ENCODE measurements at places on chromosomes 1 and 21.

GRCh38 chr1:23895082-23895481 lies 18.1 kb downstream of the CNR2 start:
- DNase-seq = no peak

GRCh38 chr1:41728403-41729202 lies 190.1 kb downstream of the HIVEP3 start:
- DNase-seq = peak; percentile 87

DNA sequence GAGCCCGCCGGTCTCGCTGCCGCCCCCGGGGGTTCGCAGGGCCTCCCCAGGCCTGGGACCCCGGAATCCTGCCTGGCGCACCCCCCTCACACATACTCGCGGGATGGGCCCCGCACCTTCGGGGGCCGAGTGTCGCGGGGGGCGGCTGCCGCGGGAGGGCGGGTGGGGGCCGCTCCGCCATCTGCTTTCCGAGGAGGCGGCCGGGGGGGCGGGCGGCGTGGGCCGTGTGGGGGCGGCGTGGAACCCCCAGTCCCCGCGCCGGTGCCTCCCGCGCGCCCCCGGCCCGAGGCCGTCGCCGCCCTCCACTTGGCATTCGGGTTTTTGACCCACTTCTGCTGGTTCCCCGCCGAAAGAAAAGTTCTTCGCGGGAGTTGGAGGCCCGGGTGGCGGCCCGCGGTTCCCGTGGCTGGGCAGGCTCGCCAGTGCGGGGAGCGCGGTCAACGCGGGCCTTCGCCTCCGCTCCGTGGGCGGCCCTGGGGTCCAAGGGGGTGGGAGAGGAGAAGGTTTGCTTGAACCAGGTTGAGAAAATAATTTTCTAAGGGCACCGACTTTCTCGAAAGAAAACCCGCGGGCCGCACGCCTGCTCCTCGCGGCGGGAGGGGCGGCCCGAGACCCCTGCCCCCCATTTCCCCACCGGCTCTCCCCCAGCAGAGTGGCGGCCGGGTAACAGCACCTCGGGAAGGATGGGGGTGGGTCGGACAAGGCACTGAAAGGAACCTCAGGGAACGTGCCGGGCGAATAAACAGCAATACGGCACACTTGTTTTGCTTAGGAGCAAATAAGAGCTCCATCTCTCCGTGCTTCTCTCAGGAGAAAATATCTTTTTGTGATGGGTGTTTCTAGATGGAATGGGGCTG lies 1.6 kb downstream of the PHF13 start:
- peak; percentile 65 for DNase-seq

- DNase-seq = no peak
These were observed 128.5 kb downstream of the ZNF281 start for GRCh38 chr1:200281201-200281835.

GRCh38 chr1:81617308-81617967 lies 183.3 kb upstream of the ADGRL2 start:
- DNase-seq = no peak

DNA sequence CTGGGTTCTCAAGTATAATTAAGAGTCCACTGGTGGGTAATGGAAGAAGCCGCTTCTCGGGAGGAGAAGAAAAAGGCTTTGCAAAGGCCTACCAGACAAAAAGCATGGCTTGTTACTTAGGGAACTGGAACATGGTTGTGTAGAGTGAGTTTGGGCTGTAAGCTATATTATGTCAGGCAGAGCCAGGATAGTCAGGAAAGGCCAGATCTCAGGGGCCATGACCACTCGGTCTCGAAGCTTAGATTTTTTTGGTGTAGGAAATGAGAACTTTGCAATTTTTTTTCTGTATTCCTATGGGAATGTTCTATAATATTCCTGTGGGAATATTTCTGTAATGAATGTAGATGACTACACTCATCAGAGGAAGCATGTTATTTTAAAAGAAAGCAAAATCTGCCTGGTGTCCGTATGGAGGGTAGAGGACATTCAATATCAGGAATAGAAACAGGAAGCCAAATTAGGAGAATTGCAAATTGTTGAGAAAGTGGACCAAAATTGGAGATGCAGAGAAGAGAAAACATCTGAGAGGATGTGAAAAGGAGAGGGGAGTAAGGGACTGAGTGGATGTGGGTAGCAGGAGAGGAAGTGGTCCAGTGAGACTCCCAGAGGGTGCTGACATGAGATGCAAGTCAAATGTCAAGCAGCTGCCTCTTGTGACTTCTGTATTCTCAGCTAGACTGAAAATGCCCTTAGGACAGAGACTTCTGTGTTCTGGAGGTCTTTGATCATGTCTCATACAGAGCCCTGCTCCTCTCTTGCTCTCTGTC lies 45.2 kb upstream of the HAO2 start:
- DNase-seq = peak; percentile 71

DNA sequence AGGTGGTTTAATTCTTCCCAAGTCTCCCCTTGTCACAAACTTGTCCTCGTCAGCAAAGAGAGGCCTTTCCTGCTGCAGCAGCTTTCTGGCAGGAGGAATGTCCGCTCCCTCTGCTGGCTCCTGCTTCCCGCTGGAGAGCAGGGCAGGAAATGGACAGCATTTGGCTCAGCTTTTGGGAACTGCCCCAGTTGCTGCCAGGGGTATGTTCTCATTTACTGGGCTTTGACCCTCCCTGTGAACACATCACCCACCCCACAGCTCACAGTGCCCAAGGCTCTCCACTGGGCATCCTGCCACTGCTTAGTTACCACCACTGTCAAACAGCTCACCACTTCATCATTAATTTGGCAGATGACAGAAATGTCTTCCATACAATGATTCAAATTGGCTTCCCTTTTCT lies 75.4 kb downstream of the MRPL37 start:
- DNase-seq = no peak

DNA sequence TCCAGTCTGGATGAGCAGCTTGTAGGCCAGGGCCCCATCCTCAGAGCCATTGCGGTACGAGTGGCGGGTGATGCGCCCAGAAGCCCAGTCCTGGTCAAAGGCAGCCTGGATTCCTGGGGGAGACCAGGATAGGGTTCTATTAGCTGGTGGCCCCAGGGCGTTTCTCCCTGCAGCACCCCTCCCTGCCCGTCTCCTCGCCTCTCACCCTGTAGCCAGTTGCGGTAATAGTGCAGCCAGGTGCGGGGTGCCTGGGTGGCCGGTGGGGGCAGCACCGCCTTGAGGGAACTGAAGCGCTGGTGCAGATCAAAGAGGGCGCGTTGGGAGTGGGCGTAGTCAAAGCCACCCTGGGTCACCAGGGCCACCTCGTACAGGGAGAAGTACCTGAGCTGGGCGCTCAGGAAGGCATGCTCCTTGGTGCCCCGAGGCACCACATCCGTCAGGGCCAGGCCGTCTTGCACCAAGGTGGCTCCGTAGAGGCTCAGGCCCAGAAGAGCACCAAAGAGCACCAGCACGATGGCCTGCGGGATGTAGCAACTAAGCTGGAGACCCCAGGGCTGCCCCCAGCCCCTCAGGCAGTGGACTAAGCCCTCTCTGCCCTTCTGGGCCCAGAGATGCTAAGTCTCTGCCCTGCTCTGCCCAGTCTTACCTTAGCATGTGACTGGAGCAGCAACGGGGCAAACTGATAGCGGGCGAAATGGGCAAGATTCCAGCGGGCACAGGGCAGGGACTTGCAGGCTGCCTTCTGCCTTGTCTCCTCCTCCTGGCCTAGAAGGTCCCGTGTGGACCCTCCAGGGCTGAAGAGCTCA lies 15.7 kb downstream of the PTCH2 start:
- no peak for DNase-seq

- DNase-seq = no peak
These were observed 74.2 kb downstream of the ST3GAL3 start for GRCh38 chr1:43781574-43781973.

DNA sequence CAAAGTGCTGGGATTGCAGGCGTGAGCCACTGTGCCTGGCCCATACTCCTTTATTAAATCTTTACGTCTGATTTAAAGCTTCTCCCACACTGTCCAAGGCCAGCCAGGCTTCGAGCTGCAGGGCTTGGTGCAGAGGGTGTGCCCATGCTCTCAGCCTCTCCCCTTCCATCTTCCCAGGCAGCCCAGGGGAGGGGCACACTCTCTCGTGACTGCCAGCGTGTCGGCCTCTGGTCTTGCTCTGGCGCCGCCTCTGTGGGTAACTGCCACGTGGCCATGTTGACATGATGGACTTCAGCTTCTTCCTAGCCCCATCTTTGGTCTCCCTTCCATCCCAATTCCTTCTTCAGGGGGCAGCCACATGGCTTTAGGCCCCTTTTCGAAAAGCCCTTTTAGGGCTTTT lies 4.7 kb downstream of the GPR137B start:
- DNase-seq = no peak

DNA sequence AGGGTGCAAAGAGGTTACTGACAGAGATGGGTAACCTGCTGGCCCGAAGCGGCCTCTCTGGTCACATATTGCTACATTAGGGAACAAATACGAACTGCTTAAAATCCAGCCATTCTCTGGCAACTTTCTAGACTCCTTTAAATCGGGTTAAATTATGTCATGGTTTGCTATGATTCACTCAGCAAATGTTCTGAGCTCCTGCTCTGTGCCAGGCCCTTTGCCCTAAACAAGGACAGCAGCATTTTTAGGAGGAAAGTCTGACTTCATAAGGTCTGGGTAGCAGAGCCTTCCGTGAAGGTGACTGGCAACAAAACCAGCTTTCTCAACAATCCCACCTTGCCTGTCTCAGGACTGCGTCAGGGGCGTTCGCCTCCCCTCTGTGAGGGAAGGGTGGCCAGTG lies 15.4 kb downstream of the ZP4 start:
- no peak for DNase-seq

GRCh38 chr1:209411491-209411929 lies 172.0 kb upstream of the CAMK1G start:
- DNase-seq = no peak

GRCh38 chr21:40049031-40049930 lies 182.0 kb downstream of the PCP4 start:
- no peak for DNase-seq

GRCh38 chr1:110879758-110880606 lies 7.0 kb downstream of the CD53 start:
- DNase-seq = peak; percentile 25

DNA sequence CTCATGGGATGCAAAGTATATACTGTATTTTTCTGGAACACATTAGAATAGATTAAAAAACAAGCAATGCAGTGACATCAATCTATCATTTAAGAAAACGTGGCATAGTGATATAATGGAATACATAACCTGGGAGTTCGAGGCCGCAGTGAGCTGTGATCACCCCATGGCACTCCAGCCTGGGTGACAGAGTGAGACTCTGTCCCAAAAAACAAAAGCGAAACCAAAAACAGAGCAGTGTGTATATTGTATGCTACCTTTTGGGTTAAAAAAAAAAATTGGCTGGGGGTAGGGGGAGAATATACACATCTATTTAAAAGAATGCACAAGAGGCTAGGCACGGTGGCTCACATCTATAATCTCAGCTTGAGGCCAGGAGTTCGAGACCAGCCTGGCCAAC lies 13.5 kb downstream of the SLC2A1 start:
- DNase-seq = no peak

- DNase-seq = no peak
These were observed 22.0 kb downstream of the HHIPL2 start for GRCh38 chr1:222525951-222526350.

- DNase-seq = no peak
These were observed 22.0 kb downstream of the FYB2 start for GRCh38 chr1:56797065-56797685.

- no peak for DNase-seq
These were observed 7.4 kb downstream of the PIGM start for GRCh38 chr1:160024195-160024905.

DNA sequence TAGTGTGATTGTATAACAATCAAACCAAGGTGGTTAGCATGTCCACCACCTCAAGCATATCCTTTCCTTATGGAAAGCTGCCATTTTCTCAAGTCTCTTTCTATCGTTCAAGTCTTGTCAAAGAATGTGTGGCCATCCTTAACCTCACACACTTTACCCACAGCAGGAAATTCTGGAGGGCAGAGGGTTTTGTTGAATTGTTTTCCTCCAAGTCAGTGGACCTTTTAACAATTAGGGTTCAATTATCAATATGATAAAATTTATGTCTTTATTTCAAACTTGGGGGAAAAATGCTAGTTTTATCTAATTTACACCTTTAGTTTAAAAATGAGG lies 14.2 kb upstream of the PTPRC start:
- no peak for DNase-seq

- DNase-seq = no peak
These were observed 106.8 kb upstream of the CACHD1 start for GRCh38 chr1:64363111-64363510.

GRCh38 chr1:118555638-118556037 lies 370.6 kb upstream of the SPAG17 start:
- no peak for DNase-seq

DNA sequence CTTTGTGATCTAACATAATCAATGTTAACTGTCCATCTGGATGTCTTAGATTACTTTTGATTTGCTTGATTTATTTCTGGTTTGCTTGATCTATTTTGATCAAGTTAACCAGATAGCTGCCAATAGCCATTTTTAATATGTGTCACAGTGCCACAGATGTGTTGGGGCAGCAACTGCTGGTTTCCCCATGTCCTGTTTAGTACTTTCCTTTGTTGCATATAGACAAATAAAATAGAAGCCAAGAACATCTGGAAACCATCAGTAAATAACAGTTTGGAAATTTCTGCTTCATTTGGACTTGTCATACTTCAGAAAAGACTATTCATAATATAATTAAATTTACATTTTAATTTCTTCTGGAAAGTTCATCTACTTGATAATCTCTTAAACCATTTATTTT lies 145.6 kb upstream of the C21orf91 start:
- no peak for DNase-seq

GRCh38 chr1:93666613-93667384 lies 14.8 kb downstream of the BCAR3 start:
- DNase-seq = no peak

DNA sequence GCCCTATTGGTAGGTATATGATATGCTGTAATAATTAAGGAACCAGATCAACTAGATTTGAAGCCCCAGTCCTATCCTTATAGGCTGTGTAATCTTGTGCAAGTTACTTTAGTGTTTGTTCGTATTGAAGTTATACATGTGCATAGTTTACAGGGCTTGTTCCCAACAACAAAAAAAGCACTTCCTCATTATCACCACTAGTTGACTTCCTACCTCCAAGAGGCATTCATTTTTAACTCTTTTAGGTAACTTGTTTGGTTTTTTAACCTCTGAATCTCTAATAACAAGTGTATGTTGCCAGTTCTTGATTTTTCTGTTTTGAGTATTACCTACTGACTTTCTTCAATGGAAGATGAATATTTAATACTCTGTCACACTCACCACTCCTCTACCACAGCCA lies 71.9 kb downstream of the ST3GAL3 start:
- no peak for DNase-seq

DNA sequence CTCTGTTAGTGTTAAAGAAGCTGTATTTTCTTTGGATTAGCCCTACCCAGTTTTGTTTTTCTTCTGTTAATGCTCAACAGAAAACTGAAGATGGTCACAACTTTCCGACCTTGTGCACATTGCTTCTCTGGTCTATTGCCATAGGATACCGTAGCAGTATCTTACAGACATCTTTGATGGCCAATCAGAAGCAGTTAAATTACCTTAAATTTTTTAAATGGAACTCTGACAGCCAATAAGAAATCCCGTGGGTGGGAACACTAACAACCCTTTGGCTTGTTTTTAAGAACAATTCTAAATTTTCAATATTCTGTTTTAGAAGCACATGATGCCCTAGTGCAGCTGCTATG lies 17.2 kb downstream of the NFYC start:
- DNase-seq = peak; percentile 68

Measured in GM13977 (cell line).